ENCODE measurements at places on chromosomes 1 and 21. TPM values are rescaled to one million over a fixed set of nuclear protein-coding genes. Genes with fewer than 3 reads are reported as not detected.

The TPTE gene
- total RNA-seq, result not detected

The TTC22 gene
- 15.7 TPM for total RNA-seq

The SFT2D2 gene
- 28.3 TPM for total RNA-seq

The ACTN2 gene
- 11.5 TPM for total RNA-seq

The SESN2 gene
- total RNA-seq, result 9.6 TPM

The AGT gene
- 1.1 TPM for total RNA-seq

The ARHGEF16 gene
- 11.9 TPM for total RNA-seq

The TCHHL1 gene
- not detected for total RNA-seq

The S100B gene
- total RNA-seq, result 4.5 TPM

The TEDDM1 gene
- not detected for total RNA-seq

The ZBTB7B gene
- total RNA-seq, result 77.5 TPM

The TRIM17 gene
- total RNA-seq, result 21.0 TPM

The SUSD4 gene
- total RNA-seq, result 3.3 TPM

The FRRS1 gene
- 2.2 TPM for total RNA-seq

The FMO4 gene
- total RNA-seq, result 3.1 TPM

The ATXN7L2 gene
- 19.9 TPM for total RNA-seq

The S100A5 gene
- not detected for total RNA-seq

The SEMA4A gene
- total RNA-seq, result 28.9 TPM

The HP1BP3 gene
- 218 TPM for total RNA-seq

The INSRR gene
- not detected for total RNA-seq

The FCER1G gene
- total RNA-seq, result 75.4 TPM

The CACHD1 gene
- 22.8 TPM for total RNA-seq

The ALPL gene
- 319 TPM for total RNA-seq

The MAP3K21 gene
- 6.0 TPM for total RNA-seq

The AK5 gene
- not detected for total RNA-seq

The CNKSR1 gene
- 20.4 TPM for total RNA-seq

The PTPRU gene
- 57.7 TPM for total RNA-seq

The FAM78B gene
- total RNA-seq, result 1.3 TPM

The KLHDC7A gene
- total RNA-seq, result 1.4 TPM

The ITLN2 gene
- 41.9 TPM for total RNA-seq

The RUNX3 gene
- total RNA-seq, result 10.5 TPM

The PCSK9 gene
- total RNA-seq, result 35.5 TPM

The OPTC gene
- total RNA-seq, result not detected

The DDOST gene
- total RNA-seq, result 187 TPM

The C1QB gene
- total RNA-seq, result 950 TPM

The VSIG8 gene
- total RNA-seq, result not detected

The TPR gene
- 78.4 TPM for total RNA-seq

The NBPF10 gene
- 10.5 TPM for total RNA-seq

The ATP6V0B gene
- 225 TPM for total RNA-seq

The C1orf94 gene
- total RNA-seq, result not detected

The S100A2 gene
- 12.0 TPM for total RNA-seq

The IL22RA1 gene
- 0.15 TPM for total RNA-seq

The ETV3L gene
- not detected for total RNA-seq

The TMEM52 gene
- not detected for total RNA-seq

The GPR153 gene
- total RNA-seq, result 15.6 TPM

The LDLRAD2 gene
- 0.59 TPM for total RNA-seq

Data from upper lobe of left lung (tissue), 6 donors.